ENCODE measurements at places on chromosomes 12 and 14. TPM values are rescaled to one million over a fixed set of nuclear protein-coding genes. Genes with fewer than 3 reads are reported as not detected.

The IKBIP gene
- 10.1 TPM for polyA plus RNA-seq

DNA sequence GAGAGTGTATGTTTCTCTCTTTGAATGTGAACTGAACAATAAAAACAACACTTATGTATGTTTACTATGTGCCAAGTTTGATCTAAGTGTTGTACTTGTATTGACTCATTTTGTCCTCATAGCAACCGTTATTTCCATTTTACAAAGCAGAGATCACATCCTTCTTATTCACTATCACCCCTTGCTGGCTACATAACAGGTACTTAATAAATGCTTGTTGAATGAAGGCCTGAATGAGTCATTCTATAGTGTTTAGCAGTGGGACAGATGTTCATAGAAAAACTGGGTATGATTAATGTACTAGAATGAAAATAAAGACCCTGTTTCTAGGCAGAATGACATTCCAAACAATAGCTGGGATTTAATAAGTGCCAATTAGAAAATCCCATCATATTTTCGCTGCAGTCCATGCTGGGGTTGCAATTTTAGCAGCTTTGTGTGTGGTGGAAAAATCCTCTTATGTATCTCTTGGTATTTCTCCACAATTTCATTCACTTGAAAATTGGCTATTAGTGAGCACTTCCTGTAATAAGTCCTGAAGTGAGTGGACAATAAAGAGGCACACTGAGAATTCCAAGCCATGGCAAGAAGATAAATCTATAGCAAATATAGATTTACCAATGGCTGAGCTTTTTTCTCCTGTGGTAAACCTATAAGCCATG is 86.0 kb downstream of the FAR2 start:
- no peak for DNase-seq

DNA sequence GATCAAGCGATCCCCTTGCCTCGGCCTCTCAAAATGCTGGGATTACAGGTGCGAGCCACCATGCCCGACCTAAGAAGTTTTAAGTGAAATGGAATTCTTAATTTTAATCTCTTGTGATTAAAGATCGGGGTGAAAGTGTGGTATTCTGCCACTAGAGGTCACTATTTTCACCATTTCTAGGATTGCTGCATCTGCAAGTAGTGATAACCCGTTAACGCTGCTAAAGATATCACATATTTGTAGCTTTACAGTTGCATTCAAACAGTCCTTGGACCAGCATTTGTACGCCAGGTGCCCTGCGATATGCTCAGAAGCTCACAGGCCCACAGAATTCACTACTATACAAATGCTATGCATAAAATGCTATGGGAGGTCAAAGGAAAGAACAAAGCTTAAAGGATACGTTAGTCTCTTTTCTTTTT is 19.3 kb downstream of the CCDC62 start:
- DNase-seq, result peak; percentile 62

DNA sequence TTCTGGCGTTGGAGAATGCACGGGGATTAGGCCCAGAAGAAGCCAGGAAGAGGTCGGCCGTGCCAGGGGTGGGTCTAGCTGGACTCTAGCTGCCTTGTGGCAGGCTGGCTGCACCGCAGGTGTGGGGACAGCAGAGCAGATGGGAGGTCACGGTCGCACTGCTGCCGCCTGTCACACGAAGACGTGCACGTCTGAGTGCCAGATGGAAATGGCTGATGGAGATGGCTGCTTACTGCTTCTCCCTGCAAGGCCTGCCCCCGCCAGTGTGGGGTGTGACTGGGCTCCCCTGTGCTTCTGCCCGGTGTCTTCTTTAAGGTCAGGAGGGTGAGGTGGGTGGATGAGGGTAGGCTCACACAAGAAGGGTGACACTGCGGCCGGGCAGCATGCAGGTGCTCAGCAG is 79.0 kb downstream of the MOK start:
- DNase-seq, result no peak

GRCh38 chr14:61280526-61281185 is 482 bp downstream of the TMEM30B start:
- peak; percentile 23 for DNase-seq

The SYT1 gene
- 0.05 TPM for polyA plus RNA-seq

GRCh38 chr14:74525361-74525851 is 31.8 kb downstream of the ISCA2 start:
- DNase-seq, result no peak

Data from naive B cell (primary cell).